ENCODE measurements at places on chromosomes 6 and 20.

- no peak for DNase-seq
These were observed 159.7 kb upstream of the MCHR2 start for GRCh38 chr6:100153636-100154275.

DNA sequence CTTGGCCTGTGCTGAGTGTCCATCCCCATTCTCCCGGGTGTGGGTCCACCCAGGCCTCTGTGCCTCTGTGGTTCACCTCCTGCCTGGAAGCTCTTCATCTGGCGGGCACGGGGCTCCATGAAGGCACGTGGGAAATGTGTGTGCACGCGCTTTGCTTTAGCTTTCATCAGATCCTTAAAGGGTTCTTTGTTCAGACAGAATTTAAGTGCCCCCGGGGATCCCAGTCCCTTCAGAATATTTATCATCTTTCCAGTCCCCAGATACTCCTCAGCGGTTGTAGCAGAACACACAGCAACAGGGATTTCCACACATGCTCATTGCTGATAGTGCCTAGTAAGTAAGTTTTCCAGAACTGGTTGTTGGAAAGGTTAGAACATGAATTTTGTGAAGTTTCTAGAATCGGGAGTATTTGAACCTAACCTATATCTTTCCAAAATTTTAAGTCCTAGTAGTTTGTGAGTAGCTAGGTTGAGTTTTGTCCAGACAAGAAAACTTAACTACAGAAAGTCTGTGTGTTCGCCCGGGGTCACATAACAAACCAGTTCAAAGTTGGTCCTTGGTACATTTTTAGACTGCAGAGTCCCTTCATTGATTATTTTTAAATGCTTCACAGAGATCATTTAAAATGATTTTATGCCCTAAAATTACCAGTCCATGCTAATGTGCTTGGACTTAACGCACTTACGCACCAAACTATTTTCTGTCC is 67.7 kb downstream of the RPP40 start:
- no peak for DNase-seq

- no peak for DNase-seq
These were observed 36.0 kb downstream of the TGM6 start for GRCh38 chr20:2416541-2417212.

DNA sequence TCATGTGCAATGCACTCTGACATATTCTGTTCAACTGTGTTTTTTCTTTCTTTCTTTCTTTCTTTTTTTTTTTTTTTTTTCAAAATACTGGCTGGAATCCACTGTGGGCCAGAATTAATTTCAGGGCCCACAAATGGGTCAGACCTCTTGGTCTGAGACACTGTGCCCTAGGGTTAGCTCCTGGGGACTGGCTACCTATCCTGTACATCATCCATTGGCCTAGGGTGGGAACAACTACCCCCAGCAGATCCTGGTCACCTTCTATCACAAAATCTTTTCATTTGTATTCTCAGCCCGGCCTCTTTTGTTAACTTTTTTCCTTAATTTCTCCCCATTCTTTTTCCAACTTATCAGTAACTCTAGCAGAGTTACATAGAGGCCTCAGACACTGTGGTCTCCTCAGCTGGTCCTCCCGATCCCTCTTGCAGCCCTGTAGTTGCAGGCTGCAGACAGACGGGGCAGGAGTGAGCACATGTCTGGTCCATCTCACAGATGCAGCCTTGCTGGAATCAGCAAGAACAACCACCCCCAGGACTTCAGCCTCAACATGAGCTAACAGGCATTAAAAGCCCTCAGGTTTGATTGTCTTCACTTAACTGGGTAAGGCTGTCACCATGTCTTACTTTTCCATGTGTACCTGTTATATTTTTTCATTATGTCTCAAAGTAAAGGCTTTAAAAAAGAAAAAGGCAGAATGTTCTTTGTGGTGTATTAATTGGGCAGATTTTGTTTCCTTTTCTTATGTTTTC is 41.3 kb downstream of the TXLNB start:
- peak; percentile 49 for DNase-seq

- no peak for DNase-seq
These were observed 96.9 kb upstream of the VGLL2 start for GRCh38 chr6:117168296-117169063.

- peak; percentile 22 for DNase-seq
These were observed 94.0 kb upstream of the NHSL1 start for GRCh38 chr6:138593124-138593877.

DNA sequence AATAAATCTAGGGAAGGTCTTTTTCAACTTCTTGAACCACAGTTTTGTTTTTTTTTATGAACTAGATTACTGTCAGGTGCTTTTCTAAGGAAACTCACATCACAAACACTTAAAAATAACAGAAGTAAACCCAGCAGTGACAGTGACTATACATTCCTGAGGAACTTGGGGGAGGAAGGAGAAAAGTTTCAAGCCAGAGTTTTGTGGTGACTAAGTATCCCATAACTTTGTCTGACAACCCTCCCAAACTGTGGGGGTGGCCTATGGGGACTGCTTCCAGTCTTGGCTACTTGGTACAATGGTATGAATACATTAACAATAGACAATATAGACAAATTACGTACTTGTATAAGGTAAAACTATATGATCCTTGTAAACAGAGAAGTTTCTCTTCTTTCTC is 202.5 kb upstream of the MAN1A1 start:
- no peak for DNase-seq

DNA sequence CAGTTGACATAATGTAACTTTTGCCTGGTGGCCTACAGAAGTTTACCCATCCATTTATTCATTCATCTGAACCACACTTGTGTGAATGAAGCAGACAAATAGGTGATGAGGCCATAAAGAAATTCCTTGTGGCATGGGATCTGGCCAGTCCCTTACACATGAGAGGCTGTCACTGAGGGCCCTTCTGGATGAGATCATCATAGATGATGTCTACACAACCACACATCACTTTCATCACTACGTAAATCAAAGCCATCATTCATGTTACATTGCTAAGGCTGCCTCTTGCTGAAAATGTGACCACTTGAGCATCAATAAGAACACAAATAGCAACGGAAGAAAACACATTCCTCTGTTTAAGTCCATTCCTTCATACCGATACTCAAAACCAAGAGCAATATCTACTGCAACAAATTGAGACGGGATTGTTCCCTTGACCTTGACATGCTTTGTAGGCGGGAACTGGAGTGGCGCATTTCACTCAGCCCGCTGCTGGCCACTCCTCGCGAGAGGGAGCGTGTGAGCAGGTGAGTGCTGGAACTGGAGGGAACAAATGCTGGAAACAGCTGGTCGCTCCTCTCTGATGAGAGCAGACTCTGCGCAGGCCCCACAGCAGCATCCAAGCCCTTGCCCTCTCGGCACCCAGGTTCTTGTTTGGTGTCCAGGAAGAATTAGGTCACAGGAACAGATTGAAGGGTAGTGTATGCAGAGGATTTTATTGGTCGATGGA is 49.3 kb downstream of the FAM50B start:
- no peak for DNase-seq

GRCh38 chr6:73927421-73927820 is 231.4 kb downstream of the CD109 start:
- DNase-seq = no peak

GRCh38 chr6:22239261-22239921 is 57.4 kb downstream of the PRL start:
- no peak for DNase-seq

GRCh38 chr6:3885262-3886036 is 36.3 kb downstream of the FAM50B start:
- DNase-seq = no peak

DNA sequence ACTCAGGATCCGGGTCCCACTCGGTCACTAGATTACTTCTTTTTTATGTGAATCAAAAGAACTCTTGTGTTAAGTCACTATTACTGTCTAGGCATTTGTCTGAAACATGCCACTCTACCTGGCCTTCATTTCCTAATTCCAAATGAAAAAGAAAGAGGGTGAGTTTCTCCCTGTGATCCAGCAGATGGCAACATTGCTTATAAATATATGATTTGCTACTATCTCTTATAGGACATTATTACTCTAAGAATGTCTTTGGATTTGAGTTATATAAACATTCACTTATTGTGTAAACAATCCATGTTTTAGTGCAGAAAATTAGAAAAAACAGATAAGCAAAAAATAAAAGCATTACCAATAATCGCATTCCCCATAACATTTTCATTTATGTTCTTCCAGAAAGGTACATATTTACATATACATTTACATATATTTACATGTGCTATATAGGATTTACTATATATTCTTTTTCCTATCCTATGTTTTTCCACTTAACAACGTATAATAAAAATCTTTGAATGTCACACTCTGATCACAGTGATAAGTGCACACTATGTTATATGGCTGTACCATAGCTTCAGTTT is 66.9 kb downstream of the FAXC start:
- DNase-seq = no peak

GRCh38 chr6:26158581-26159356 is 71.5 kb downstream of the HFE start:
- no peak for DNase-seq

GRCh38 chr20:62068997-62069396 is 3.3 kb upstream of the TAF4 start:
- no peak for DNase-seq

- no peak for DNase-seq
These were observed 219.1 kb upstream of the STXBP5 start for GRCh38 chr6:146985111-146985510.

GRCh38 chr20:49786196-49786595 is 26.4 kb upstream of the SLC9A8 start:
- DNase-seq = no peak

DNA sequence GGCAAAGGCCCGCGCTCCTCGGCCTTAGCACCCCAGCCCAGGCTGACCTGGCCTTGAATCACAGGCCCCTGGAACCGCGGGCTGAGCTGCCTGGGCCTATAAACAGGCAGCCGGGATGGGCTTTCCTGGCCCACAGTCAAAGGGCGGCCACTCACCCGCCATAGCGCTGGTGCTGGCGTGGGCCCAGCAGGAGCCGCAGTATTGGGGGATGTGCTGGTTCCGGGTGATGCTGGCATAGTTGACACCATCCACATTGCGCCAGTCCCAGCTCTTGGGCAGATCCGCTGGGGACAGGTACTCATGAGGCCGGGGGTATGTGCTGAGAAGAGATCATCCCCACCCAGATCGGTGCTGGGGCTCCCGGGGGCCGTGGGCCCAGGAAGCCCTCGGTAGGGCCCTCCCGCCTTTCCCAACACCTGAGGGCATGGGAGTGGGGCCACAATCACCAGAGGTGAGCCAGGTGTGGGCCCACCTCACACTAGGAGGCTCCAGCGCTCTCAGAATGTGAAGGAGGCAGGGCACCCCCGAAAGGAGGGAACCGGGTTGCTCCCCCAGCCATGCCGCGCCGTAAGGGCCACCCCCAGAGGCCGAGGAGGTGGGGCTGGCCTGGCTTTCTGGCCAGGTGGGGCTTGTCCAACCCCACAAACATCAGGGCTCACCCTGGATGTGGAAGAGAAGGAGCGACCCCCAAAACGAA is 739 bp downstream of the CTSZ start:
- DNase-seq = no peak

DNA sequence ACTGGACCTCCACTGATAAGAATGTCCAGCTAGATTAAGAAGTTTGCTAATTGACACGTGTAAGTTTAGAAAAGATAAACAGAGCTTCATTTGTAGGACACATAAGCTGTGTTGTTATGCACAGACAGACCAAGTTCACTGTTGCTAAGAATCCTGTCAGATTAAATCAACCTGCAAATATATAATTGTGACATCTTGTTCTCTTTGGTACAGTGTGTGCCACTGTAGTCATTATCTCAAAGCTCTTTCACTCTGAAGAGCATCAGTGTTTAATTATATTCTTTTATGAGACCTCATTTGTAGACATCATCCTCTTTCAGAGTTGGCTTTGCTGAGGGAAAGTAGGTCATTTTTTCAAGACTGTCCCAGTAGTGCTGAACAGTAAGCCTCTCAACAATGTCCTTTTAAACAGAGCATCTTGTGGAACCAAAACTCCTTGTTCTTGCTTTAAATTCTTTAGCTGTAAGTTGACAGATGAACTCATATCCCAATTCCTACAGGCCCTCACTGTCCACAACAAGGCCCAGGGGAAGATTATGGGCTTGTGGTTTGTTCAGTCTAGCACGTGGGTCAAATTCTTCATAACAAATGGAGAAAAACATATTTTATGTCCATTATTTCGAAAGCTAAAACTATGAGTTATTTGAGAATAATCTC is 252.4 kb downstream of the HDGFL1 start:
- no peak for DNase-seq

- peak; percentile 73 for DNase-seq
These were observed 8.8 kb upstream of the C20orf144 start for GRCh38 chr20:33653218-33653899.

- DNase-seq = no peak
These were observed 1008.4 kb downstream of the PHF3 start for GRCh38 chr6:64644024-64644423.

DNA sequence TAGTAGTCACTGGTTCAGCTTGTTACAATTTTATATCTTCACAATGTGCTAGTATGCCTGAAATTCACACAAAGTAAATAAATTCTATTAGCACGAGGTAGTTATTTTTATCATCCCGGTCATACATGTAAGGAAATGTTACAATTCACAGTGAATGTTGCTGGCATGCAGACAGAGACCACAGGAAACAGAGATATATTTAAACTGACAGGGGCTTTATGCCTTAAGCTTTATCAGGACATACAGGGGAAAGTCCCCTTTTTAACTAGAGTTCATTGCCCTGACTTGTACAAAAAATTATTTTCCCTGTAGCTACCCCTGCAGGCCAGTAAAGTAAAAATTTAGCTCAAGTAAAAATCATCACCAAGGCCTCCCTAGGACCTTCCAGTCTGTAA is 712.0 kb upstream of the NRSN1 start:
- DNase-seq = no peak

DNA sequence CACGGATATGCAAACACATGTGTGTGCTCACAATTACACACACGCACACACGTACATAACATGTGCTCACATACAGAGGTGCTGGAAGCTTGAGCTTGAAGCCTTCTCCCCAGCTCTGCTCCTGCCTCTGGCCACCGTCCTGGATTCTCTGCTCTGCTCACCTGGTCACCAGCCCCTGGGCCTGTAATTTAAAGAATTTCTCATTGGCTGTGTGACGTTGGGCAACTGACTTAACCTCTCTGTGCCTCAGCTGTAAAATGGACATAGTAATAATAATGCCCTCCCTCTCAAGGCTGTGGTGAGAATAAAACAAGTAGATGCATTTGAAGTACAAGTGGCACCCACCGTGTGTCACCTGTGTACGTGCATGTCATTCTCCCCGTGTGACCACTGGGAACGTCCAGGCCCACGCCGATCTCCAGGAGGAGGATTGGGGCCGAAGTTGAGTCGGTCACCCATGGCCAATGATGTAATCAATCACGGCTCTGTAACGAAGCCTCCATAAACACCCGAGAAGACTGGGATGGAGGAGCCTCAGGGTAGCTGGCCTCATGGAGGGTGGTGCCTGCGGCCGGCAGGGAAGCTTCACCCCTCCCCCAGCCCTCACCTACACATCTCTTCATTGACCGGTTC is 160.9 kb upstream of the AFDN start:
- no peak for DNase-seq

- DNase-seq = no peak
These were observed 37.6 kb upstream of the ANGPT4 start for GRCh38 chr20:953742-954141.

- no peak for DNase-seq
These were observed 165.3 kb upstream of the PREP start for GRCh38 chr6:105568142-105568541.

GRCh38 chr20:61420056-61420455 is 168.0 kb downstream of the CDH4 start:
- no peak for DNase-seq

GRCh38 chr20:54075322-54075721 is 4.9 kb upstream of the BCAS1 start:
- no peak for DNase-seq

- DNase-seq = no peak
These were observed 309.9 kb upstream of the CDYL start for GRCh38 chr6:4466261-4466660.

- DNase-seq = no peak
These were observed 29.0 kb downstream of the RNASET2 start for GRCh38 chr6:166927240-166927934.
